ENCODE measurements at places on chromosomes 3 and 15.

- DNase-seq, result no peak
Observed at GRCh38 chr3:101762041-101762646, 16.9 kb upstream of the NXPE3 start.

- no peak for DNase-seq
Observed at GRCh38 chr3:183435661-183436060, 7.2 kb upstream of the MCF2L2 start.

DNA sequence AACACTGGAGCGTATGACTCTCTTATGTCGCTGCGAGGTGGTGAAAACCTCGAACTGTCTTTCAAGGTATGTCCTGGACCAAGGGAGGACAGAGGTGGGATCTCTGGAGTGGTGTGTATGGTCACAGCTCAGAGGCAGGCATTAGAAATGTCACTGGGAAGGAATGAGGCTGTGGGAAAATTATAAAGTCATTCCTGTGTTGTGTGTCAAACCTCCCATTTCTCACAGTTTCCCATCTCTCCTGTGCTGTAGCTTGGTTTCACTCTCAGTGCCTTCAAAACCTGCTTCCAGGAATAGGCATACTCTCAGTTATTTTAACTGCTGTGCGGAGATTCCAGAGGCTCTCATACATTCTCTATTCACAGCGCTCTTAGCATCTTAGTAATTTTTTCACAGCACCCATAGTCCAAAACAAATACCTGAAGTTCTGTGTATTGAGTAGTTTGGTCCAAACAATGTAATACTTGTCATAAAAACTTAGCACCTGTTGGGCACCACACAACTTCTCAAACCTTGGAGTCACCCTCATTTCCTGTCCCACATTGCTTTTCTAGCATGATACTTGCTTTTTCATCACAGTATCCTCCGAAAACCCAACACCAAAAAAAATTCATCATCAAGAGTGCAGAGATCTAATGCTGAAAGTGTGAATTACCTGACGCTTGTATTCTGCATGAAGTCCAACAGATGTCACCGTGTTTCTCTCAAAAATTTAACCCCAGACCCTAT lies 36.9 kb downstream of the GALNT15 start:
- no peak for DNase-seq

DNA sequence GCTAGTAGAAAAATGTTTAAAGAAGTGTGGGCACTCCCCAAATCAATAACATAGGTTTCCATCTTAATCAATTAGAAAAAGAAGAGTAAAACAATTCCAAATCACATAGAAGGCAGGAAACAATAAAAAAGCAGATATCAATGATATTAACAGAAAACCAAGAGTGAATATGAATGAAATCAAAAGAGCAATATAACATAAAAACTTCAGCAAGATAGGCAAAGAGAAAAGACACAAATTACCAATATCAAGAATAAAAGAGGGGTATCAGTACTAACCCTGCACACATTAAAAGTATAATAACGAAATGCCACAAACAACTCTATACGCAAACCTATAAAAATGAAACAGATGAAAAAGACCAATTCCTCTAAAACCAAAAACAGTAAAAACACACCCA lies 19.6 kb downstream of the DMXL2 start:
- DNase-seq, result no peak

DNA sequence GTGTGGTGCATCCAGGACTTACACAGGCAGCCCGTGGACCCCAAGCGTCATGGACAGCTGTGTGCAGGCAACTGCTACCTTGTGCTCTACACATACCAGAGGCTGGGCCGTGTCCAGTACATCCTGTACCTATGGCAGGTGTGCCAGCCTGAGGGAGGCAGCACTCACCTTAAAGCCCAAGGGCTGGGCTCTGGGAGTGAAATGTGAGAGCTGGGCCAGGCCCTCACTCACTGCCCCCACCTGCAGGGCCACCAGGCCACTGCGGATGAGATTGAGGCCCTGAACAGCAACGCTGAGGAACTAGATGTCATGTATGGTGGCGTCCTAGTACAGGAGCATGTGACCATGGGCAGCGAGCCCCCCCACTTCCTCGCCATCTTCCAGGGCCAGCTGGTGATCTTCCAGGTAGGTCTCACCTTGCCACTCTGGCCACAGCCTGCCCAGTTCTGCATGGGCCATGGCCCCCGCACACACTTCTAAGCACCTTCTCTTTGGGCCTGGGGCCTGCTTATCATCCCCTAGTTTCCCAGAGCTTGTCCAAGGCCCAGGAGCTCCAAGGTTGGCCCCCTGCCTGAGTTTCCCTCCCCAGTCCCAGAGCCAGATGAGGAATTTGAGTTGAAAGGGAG lies 11.0 kb downstream of the VILL start:
- no peak for DNase-seq

- DNase-seq, result no peak
Observed at GRCh38 chr3:184015381-184016019, 2.2 kb downstream of the ABCC5 start.

- no peak for DNase-seq
Observed at GRCh38 chr3:106114848-106115247, 246.0 kb upstream of the CBLB start.

DNA sequence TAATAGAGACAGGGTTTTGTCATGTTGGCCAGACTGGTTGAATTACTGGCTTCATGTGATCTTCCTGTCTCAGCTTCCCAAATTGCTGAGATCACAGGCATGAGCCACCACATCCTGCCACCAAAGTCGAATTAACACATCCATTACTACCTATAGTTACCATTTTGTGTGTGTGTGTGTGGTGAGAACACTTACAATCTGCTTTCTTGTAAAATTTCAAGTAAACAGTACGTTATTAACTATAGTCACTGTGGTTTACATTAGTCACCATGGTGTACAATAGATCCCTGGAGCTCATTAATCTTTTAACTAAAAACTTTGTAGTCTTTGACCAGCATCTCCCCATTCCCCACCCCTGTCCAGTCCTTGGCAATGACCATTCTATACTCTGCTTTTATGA lies 270.0 kb downstream of the NAALADL2 start:
- DNase-seq, result no peak

DNA sequence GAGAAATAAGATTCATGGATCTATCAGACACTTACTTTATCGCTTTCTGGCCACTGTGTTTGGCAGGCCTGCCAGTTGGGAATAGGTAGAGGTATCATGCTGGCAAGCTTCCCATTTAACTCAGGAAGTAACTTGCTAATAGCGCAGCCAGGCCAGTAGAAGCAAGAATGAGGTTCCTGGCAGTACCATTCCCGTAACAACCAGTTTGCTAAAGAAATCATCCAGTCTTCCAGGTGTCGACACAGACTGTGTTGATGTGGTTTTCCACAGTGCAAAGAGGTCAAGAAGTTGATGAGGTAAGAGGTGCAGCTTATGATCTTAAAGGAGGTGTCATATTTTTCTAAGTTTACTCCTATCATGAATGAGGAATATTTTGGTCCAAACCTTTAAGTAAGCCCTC lies 46.2 kb downstream of the DPH6 start:
- DNase-seq, result no peak

DNA sequence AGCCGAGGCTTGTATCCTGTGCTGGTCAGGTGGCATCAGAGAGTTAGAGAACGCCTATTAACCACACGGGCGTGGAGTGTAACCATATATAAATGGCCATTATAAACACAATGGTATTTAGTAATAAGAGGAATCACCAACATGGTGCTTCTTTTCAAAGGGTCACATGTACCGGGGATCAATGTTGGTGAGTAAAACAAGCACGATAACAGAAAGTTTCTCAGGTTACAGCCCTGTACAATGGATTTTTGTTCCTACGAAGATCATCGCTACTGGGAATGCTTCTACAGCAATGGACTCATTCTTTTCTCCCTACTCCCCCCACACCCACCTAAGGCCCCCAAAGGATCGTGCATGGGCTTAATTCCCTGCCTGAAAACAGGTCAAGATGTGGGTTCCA lies 42.5 kb downstream of the MEIS2 start:
- DNase-seq, result no peak

DNA sequence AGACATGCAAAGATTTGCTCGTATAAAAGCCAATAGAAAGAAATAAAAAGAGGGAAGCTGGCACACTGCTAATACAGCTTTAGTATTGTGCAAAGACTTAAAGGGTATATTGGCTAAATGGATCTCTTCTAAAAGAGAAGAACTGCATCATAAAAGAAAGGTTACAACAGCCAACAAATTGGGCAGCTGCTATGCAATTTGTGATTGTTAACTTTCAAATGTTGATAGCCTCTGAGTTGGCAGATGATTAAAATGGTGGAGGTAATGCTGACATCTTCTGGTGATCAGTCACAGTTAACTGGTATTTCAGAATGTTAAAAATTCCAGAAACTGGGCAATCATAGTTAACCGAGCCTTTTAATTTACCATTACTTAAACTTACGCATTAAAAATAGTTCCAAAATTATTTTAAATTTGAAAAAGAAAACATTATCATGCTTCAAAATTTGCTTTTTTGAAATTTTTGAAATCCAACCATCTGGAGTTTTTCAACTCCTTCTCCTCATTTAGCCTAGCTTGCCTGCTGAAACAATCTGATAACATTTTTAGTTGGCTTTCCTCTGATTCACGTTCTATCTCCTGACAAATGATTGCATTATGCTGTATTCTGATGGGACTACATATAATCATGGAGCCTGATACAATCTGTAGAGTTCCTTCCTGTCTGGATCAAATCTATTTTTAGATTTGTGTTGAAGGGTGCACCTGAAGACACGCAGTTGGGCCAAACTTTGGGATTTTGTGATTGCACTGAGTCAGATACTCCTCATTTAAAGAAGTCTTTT lies 144.0 kb upstream of the PDZRN3 start:
- DNase-seq, result no peak

DNA sequence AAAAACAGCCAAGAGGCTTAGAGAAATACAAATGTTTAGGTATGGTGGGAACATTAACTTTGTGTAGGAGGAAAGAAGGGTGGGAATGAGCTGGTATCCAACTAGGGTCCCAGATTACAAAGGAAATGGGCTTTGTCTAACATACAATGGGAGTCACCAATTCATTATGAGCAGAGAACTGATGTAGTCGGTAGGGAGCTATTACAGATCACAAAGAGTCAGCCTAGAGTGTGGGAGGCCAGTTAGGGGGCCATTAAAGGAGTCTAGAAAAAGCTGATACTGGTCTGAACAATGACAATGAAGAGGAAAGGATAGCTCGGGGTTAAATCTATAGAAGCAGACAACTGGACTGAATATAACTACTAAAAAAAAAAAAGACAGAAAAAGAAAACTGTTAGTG lies 15.5 kb downstream of the ANO10 start:
- DNase-seq, result no peak

- DNase-seq, result no peak
Observed at GRCh38 chr3:42778644-42779043, 5.6 kb upstream of the CCDC13 start.

GRCh38 chr15:78093242-78094020 lies 1.1 kb downstream of the SH2D7 start:
- no peak for DNase-seq

DNA sequence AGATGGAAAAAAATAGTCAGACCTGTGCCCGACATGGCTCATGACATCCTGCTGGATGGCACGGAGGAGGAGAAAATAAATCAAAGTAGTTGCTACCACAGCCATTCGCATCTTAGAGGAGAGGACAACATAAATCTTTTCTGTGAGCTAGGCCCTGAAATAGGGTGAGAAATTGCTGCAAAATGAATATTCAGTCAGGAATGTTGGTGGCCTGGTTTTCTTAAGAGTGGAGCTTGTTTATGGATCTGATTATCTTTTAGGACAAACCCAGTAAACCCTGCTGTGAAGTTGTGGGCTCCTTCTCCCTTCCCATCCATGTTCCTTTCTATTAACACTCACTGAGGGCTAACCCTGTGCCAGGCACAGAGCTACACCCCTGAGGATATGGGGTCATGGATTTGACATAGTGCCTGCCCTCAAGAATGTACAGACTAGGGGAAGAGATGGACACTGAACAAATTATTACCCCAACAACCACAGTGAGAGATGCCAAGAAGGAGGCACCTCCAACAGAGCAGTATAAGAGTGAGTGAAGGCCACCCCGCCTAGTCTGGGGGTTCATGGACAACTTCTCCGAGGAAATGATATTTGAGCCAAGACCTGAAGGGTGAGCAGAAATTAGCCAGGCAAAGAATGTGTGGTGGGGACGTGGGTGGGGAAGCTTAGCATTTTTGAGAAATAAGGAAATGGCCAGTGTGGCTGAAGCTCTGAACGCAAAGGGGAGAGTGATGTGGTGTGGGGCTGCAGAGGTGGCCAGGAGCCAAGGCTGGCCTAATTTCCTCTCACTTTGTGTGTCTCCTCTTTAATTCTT lies 68.9 kb upstream of the ARL8B start:
- DNase-seq, result no peak

DNA sequence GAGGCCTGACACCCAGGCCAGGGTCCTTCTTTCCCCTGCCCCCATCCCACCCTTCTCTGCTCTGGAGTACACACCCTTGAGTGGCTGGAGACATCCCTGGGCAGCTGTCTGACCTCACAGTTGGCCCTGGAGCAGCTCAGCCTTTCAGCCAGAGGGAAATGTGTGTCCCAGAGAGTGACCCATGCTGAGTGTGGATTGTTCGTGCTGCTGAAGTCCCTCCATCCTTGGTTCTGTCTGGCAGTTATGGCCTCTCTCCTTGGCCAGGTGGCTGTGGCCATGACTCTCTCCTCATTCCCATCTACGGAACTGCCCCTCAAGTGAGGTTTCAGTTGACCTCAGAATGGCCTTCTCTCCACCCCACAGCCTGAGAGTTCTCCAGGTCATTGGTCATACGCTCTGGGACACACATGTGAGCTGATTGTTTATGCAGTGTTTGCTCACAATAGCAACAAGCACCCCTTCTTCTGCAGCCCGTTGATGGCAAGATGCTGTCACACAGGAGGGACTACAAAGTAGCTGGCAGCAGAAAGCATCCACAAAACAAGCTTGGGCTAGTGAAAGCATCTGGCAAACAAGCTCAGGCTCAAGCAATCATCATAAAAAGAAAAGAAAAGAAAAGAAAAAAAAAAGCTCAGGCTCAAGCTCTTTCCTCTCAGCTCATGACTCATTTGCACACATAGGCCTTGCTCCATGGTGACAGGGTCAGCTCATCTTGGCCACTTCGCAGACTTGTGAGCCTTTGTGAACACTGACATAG lies 55.3 kb upstream of the ITGA11 start:
- DNase-seq, result no peak

GRCh38 chr15:95626501-95627361 lies 703.8 kb upstream of the NR2F2 start:
- DNase-seq, result no peak

DNA sequence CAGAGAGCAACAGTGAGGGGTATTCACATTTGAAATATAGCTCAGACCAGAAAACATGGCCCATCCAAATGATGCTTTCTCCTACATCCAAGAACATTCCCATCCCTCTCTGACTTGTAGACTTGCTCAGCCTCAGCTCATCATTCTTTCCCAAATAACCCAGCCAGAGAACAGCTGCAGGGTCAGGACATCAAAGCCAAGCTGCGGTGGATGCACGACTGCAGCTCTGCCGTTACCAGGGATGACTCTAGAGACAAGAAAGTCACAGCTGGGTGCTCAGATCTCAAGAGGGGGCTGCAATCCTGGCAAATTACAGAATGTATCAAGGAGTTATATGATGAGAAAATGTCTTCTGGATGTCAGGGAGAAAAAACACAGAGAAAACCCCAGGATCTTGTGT lies 944.3 kb downstream of the NTRK3 start:
- DNase-seq, result no peak

GRCh38 chr3:51970606-51971300 lies 3.1 kb downstream of the ABHD14B start:
- DNase-seq, result no peak

- no peak for DNase-seq
Observed at GRCh38 chr3:17292556-17292955, 407.8 kb downstream of the PLCL2 start.
